Suprapubic skin (tissue), 4 donors: ENCODE measurements at places on chromosomes 5 and 9. TPM values are rescaled to one million over a fixed set of nuclear protein-coding genes. Genes with fewer than 3 reads are reported as not detected.

DNA sequence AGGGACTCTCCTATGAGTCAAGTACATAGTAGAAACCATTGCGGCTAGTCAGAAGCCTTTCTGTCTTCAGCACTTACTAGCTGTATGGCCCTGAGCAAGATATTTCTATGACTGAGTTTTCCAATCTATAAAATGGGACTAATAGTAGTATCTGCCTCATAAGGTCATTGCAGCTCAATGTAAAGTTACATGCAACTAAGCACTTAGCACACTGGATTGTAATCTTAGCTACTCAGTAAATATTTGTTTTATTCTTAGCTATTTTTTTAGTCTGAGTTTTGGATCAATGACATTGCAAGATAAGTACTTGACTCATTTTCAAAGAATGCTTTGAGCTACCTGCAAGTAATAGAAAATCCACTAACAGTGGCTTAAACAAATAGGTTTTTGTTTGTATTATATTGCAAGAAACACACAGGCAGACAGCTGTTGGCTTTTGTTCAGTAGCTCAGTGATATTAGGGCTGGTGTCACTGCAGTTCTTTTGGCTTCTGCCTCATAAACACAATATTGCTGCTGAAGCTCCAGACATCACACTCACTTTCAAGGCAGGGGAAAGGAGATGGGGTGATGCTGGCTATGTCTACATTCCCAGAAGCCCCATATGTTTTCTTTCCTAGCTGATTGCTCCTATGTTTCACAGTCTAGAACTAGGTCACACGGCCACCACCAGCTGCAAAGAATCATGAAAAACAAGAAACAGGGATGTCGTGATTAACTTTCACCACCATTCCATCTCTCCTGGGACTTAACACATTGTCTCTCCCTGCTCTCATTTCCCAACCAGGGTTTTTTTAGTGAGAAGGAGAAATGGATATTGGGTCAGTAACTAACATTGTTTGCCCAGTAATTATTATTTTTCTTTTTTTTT lies 26.9 kb upstream of the FAT2 start:
- H3K4me3 ChIP-seq = no peak overlapping the region
- H3K4me1 ChIP-seq = peaks cover 73% of the 10 kb centered on the region
- DNase-seq = no peak
- H3K27ac ChIP-seq = no peak overlapping the region
- H3K27me3 ChIP-seq = no peaks in the 10 kb centered on the region

DNA sequence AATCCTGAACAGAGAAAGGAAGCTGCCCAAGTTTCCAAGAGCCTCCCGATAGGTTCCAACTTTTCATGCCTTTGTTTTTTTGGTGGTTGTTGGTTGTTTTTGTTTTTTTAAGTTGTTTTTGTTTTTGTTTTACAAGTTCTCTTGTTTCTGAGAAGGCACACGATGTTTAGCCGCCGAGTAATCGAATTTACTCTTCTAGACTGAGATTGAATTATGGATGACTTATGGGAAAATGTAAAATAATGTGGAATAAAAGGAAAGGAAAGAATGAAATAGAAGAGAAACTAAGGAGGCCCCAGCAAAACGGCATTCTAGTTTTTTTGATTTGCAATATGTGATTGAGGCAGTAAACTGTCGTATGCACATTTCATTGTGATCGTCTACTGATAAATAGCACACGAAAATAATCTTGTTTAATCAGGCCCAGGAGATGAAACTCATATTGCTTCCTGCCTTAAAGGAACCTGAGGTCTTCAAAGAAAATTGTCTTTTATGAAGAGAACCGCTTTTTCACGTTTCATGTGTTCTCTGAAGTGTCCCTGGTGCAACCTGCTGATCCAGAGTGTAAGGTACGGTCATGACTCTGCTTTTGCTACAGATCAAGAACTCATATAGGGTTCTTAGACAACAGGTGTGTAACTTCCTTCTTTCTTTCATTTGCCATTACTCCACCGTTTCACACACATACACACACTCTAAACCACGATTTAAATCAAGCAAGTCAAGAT lies 1.3 kb upstream of the GNAQ start:
- peak overlapping the region; percentile 97 for H3K27ac ChIP-seq
- peaks cover 49% of the 10 kb centered on the region for H3K4me1 ChIP-seq
- no peaks in the 10 kb centered on the region for H3K27me3 ChIP-seq
- no peaks in the 10 kb centered on the region for H3K36me3 ChIP-seq
- H3K4me3 ChIP-seq = peak overlapping the region; percentile 74

GRCh38 chr9:121082075-121082474 lies 7.3 kb downstream of the CNTRL start:
- no peak for DNase-seq
- H3K4me3 ChIP-seq = no peak overlapping the region
- peaks cover 16% of the 10 kb centered on the region for H3K36me3 ChIP-seq
- H3K4me1 ChIP-seq = no peaks in the 10 kb centered on the region

- H3K36me3 ChIP-seq = no peaks in the 10 kb centered on the region
- peaks cover 20% of the 10 kb centered on the region for H3K4me1 ChIP-seq
- no peaks in the 10 kb centered on the region for H3K27me3 ChIP-seq
- no peak overlapping the region for H3K4me3 ChIP-seq
Observed at GRCh38 chr5:157559301-157559700, 16.3 kb downstream of the ADAM19 start.

- no peak overlapping the region for H3K27ac ChIP-seq
- peaks cover 7% of the 10 kb centered on the region for H3K4me1 ChIP-seq
- no peak for DNase-seq
- H3K4me3 ChIP-seq = no peak overlapping the region
- H3K27me3 ChIP-seq = no peaks in the 10 kb centered on the region
Observed at GRCh38 chr5:65041296-65042158, 272.8 kb downstream of the CWC27 start.

GRCh38 chr5:6905423-6905822 lies 192.2 kb downstream of the TENT4A start:
- H3K27me3 ChIP-seq = no peaks in the 10 kb centered on the region
- H3K4me1 ChIP-seq = no peaks in the 10 kb centered on the region
- no peaks in the 10 kb centered on the region for H3K36me3 ChIP-seq
- H3K27ac ChIP-seq = no peak overlapping the region
- DNase-seq = no peak

- no peak for DNase-seq
- no peaks in the 10 kb centered on the region for H3K36me3 ChIP-seq
- H3K27me3 ChIP-seq = no peaks in the 10 kb centered on the region
- peak overlapping the region; percentile 51 for H3K27ac ChIP-seq
Observed at GRCh38 chr5:157888814-157889532, 30.0 kb upstream of the CLINT1 start.

DNA sequence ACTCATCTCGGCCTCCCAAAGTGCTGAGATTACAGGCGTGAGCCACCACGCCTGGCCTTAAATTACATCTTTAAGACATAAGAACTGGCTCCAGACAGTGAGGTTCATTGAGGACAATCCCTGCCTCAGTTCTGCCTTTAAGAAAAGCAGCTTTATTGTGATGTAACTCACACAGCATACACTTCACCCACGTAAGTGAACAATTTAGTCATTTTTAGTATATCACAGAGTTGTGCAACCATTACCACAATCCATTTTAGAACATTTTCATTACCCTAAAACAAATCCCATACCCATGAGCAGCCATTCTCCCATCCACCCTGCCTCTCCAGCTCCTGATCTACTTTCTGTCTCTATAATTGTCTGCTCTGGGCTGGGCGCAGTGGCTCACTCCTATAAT lies 24.0 kb upstream of the LTC4S start:
- H3K4me3 ChIP-seq = no peak overlapping the region
- H3K4me1 ChIP-seq = peaks cover 23% of the 10 kb centered on the region
- no peaks in the 10 kb centered on the region for H3K27me3 ChIP-seq
- peaks cover 78% of the 10 kb centered on the region for H3K36me3 ChIP-seq
- no peak overlapping the region for H3K27ac ChIP-seq
- no peak for DNase-seq

GRCh38 chr5:115843444-115844130 lies 1.9 kb downstream of the AP3S1 start:
- no peaks in the 10 kb centered on the region for H3K27me3 ChIP-seq
- peaks cover 62% of the 10 kb centered on the region for H3K4me1 ChIP-seq
- peak overlapping the region; percentile 94 for H3K4me3 ChIP-seq
- no peak overlapping the region for H3K27ac ChIP-seq
- no peaks in the 10 kb centered on the region for H3K36me3 ChIP-seq

DNA sequence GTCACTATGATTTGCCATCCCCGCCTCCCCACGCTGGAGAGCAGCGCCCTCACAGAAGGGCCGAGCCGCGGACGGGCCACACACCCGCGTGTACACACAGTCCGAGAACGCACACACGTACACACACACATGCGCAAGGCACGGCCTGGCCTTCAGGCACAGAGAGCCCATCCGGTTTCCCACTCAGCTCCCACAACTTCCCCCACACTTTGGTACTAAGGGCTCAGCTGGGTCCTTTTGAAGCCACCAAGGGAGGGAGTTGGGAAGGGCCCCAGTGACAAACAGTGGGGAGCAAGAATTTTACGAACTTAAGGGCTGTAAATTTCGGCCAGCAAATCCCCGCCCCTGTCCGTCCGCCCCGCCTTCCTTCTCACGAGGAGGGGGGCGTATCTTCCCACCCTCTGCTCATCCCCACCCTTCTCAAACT lies 133.3 kb upstream of the HAND1 start:
- no peak overlapping the region for H3K27ac ChIP-seq
- H3K36me3 ChIP-seq = no peaks in the 10 kb centered on the region
- H3K4me3 ChIP-seq = peak overlapping the region; percentile 39
- H3K27me3 ChIP-seq = peaks cover 56% of the 10 kb centered on the region
- no peak for DNase-seq

DNA sequence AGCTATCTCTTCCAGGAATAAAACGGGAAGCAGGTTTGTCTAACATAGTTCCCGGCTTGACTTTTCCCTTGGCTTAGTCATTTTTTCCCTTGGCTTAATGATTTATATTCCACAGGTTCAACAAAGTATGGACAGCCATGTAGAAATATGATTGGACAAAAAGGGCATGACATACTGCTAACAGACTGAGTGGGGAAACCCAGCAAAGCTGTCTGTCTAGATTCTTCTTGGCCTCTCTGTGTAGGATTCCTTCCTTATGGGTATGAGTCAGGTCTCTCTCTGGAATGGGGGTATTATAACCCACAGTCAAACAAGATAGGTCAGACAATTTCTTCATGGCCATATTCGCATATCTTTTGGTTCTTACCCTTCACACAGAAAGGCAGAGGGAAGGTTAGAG lies 5.7 kb upstream of the MTAP start:
- H3K4me1 ChIP-seq = peaks cover 5% of the 10 kb centered on the region
- no peak for DNase-seq

GRCh38 chr5:179265514-179266290 lies 79.6 kb downstream of the ADAMTS2 start:
- H3K4me3 ChIP-seq = no peak overlapping the region
- H3K4me1 ChIP-seq = peaks cover 46% of the 10 kb centered on the region
- peak overlapping the region; percentile 50 for H3K27ac ChIP-seq

DNA sequence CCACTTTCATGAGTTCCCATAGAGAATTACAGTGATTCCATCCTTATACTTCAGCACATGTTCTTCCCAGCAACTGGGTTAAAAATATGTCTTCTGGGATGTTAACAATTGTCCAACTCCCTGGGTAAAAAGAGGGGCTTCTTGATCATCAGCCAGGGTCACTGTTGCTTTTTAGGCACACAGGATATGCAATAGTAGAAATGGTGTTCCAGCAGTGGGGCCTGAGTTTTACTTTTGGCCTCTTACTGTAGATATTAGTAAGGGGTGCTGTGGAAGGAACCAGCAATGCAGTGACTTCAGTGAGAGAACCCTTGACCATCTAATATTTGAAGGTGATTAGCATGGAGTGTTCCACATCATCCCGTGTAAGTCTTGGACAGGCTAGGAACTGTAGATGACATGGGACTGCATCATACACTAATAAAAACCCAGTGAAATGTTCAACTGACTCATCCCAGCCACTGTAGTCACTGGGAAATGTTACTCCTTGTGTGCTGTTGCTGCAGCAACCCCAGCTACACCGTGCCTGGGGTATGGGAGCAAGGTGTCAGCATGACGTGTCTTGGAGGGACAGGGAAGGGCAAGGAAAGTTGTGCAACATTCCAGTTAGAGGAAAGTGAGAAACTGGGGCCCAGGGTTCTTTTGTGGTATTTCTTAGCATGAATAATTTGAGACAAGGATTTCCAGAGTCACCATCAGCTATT lies 610.9 kb downstream of the RAB3C start:
- no peak for DNase-seq
- peaks cover 4% of the 10 kb centered on the region for H3K4me1 ChIP-seq
- H3K36me3 ChIP-seq = peaks cover 4% of the 10 kb centered on the region

GRCh38 chr5:4533457-4534105 lies 606.5 kb upstream of the ADAMTS16 start:
- peaks cover 6% of the 10 kb centered on the region for H3K4me1 ChIP-seq
- no peaks in the 10 kb centered on the region for H3K36me3 ChIP-seq
- no peak overlapping the region for H3K4me3 ChIP-seq
- no peaks in the 10 kb centered on the region for H3K27me3 ChIP-seq

DNA sequence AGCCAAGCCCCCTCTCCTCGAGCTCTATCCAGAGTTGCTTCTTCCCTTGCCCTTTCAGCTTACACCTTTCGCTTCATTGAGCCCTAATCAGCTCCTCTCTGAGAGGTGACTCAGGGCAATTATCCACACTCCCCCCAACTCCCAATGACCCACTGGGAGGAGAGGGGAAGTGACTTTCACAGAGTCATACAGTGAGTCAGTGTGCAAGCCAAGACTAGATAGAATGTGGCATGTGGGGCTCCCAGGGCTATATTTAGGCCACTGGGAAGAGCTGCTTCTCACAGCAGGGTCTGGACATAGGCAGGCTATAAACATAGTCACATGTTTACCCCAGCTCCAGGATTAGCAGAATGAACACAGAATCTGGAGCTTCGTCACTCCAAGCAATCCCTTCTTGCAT lies 57.4 kb downstream of the NRG2 start:
- H3K27me3 ChIP-seq = peaks cover 3% of the 10 kb centered on the region
- DNase-seq = no peak
- H3K4me1 ChIP-seq = no peaks in the 10 kb centered on the region
- no peak overlapping the region for H3K27ac ChIP-seq
- no peaks in the 10 kb centered on the region for H3K36me3 ChIP-seq
- no peak overlapping the region for H3K4me3 ChIP-seq

GRCh38 chr9:61670616-61671015 lies 480.8 kb downstream of the SPATA31A7 start:
- peak; percentile 14 for DNase-seq
- H3K4me3 ChIP-seq = no peak overlapping the region
- H3K36me3 ChIP-seq = no peaks in the 10 kb centered on the region
- H3K4me1 ChIP-seq = no peaks in the 10 kb centered on the region
- H3K27me3 ChIP-seq = no peaks in the 10 kb centered on the region
- no peak overlapping the region for H3K27ac ChIP-seq

ORM1 gene
- not detected for total RNA-seq

NDFIP1 gene
- total RNA-seq = 116 TPM

HTR1A gene
- total RNA-seq = not detected

PGM5 gene
- total RNA-seq = 6.2 TPM

UGCG gene
- 134 TPM for total RNA-seq

CLK4 gene
- total RNA-seq = 15.5 TPM

ROR2 gene
- total RNA-seq = 6.1 TPM

UBE2QL1 gene
- total RNA-seq = 1.1 TPM

SAPCD2 gene
- 13.5 TPM for total RNA-seq

KLHL3 gene
- 1.2 TPM for total RNA-seq

PCDHB2 gene
- total RNA-seq = 5.4 TPM
